ENCODE measurements at places on chromosomes 7 and 10.

DNA sequence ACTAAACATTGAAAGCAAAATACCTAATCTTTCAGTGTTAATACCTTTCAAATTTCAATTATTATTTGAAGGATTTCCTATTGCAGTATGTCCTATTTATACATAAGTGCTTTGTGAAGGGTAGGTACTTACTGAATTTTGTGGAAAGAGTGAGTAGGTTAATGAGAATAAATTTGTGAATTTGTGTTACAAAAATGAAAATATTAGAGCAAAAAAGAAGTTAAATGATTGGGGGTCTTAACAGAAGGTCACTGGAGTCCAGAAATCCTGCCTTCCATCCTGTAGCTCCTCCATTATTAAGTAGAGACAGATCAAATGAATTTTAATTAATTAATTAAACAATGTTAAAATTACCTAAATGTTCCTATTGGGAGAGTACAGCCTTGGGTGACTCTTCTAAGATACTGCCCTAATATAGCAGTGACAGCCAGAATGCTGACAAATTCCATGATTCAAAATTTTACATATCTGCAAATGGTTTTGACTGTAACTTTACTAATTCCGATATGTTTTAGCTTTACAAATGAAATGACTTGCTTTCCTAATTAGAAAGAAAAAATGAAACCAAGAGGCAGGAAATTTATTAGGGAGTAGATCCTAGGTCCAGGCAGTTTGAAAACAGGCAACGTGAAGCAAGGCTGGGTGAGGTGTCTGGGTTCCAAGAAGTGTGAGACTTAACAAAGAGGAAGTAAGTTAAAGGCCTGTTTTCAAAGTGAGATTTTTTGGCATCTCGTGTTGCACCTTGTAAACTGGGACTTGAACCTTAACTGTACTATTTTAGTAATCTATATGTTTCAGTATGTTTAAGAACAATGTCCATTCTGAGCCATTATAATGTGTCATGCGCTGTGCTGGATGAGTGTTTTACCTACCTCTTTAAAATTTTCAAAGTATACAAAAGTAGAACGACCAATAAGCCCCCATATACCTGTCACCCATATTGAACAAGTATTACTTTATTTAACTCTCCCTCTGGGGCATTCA, 1.5 kb downstream of the PIK3CG start:
- no peak for DNase-seq

DNA sequence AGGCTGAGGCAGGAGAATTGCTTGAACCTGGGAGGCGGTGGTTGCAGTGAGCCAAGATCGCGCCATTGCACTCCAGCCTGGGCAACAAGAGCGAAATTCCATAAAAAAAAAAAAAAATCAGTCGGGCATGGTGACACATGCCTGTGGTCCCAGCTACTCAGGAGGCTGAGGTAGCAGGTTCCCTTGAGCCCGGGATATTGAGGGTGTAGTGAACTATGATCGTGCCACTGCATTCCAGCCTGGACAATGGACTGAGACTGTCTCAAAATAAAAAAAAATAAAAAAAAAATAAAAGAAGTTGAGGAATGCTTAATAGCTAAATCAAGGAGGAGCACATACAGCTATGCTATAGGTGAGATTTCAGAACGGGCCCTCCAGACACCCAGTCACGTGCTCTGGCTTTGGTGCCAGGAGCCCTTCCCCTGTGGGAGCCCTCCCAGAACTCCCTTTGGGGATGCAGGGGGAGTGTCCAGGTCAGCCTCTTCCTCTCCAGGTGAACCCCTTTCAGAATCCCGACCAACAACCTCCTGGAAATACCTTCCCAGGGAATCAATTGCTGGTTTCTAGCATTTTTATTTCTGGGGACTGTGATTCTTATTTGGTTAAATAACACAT, 42.9 kb upstream of the CTBP2 start:
- DNase-seq = no peak

DNA sequence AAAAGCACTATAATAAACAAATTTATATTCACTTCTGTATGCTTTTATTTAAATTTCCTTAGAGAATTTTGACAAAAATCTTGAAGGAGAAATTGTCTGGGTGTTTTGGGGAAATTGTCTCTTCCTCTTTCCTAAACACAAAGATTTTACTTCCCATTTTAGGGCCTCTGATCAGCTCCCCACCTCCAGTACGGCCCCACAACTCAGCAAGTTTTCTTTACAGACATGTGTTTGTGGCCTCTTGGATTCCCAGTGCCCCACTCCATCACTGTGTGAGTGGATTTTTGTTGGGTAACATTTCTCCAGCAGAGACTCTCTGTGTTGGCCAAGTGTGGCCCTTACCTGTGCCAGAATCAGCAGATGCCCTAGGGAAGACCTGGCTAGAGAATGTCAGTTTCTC, 182.8 kb upstream of the CDC14C start:
- DNase-seq = no peak

- no peak for DNase-seq
These were observed 62.9 kb downstream of the PTTG1IP2 start for GRCh38 chr7:90532231-90532929.

- no peak for DNase-seq
These were observed 146.3 kb downstream of the GPR85 start for GRCh38 chr7:112940314-112940732.

DNA sequence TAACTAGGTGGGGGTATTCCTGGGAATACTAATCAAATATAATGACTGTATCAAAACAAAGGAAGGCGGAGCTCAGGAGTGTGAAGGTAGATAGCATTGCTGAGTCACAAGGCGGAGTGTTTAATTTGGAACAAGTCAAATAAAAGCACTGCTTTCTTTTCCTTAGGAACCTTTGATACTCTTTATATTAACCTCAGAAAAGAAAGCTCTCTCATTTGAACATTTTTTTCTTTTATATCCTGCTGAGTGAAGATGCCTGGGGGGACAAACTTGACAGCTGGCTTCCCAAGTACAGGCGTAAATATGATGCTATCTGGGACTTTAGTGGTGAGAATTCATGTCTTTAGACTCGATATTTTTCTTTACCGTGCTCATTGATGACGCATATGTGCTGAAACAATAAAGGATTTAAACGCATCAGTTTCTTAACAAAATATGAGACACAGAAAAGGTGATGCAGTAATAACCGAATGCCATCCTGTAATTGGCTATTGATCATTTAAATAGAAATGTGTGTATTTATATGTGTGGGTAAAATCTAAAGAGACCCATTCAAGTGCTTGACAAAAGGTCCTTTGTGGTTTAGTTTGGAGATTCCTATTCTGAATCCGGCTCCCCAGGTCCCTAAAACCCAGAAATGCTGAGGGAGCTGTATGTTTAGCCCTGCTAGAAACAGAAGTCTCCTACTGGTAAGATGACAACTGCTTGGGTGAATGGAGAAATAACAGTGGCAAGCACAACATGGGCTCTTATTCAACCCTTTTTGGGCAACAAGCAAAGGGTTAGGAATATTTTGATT, 102.7 kb downstream of the PRTFDC1 start:
- no peak for DNase-seq

- no peak for DNase-seq
These were observed 82.5 kb downstream of the RTKN2 start for GRCh38 chr10:62185919-62186692.

GRCh38 chr7:35734001-35734483, 39.1 kb upstream of the HERPUD2 start:
- no peak for DNase-seq

- DNase-seq = no peak
These were observed 14.9 kb downstream of the TMEM72 start for GRCh38 chr10:44925811-44926750.

DNA sequence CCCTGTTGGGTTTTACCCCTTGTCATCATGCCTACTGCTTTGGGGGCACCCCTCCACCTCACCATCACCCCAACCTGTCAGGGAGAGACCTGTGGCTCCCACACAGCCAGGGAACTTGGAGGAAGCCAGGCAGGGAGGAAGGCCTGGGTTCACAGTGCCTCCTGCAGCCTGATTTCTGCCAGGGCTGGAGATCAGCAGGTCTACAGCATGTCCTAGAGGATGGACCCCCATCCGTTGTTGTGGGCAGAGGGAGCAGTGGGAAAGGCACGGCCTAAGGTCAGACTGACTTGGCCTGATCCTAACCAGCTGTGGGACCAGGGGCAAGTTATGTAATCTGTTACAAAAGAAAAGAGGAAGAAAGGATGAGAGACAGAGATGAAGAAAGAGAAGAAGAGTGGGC, 28.2 kb downstream of the ZCCHC24 start:
- no peak for DNase-seq

DNA sequence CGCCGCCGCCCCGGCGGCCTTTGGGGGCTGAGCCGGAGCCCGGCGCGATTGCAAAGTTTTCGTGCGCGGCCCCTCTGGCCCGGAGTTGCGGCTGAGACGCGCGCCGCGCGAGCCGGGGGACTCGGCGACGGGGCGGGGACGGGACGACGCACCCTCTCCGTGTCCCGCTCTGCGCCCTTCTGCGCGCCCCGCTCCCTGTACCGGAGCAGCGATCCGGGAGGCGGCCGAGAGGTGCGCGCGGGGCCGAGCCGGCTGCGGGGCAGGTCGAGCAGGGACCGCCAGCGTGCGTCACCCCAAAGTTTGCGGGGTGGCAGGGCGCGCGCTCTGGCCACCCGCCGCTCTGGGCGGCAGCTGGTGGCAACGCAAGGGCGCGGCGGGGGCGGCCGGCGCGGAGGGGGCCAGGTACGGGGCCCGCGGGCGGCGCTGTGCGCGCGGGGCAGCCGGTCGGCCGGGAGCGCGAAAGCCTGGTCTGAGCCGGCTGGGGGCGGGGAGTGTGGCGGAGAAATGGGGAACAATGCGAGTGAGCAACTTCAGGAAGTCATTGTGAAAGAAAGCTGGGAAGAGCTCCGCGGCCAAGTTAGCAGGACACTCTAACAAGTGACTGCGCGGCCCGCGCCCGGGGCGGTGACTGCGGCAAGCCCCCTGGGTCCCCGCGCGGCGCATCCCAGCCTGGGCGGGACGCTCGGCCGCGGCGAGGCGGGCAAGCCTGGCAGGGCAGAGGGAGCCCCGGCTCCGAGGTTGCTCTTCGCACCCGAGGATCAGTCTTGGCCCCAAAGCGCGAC, at the start of gene IKZF1:
Gene IKZF1 (plus strand): TSS at position 588 of the 782 bp plus-strand sequence. CDS start 14,346 bp downstream, outside the sequence.
- no peak for DNase-seq

DNA sequence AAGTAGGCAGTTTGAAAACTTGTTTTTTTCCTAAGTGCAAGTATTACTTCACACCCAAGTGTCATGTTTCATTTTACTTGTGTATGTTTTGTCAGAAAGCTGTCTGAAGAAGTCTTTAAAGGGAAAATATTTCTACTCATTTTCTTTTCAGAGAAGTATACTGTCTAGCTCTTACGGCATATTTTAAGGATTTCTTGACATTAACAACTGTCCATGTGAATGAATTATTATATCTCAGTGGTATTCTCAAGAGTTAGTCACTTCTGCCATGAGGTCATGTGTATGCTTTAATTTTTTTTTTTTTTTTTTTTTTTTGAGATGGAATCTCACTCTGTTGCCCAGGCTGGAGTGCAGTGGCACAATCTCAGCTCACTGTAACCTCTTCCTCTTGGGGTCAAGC, 229.5 kb downstream of the BICC1 start:
- DNase-seq = no peak
